ENCODE measurements at places on chromosomes 5 and 9.

DNA sequence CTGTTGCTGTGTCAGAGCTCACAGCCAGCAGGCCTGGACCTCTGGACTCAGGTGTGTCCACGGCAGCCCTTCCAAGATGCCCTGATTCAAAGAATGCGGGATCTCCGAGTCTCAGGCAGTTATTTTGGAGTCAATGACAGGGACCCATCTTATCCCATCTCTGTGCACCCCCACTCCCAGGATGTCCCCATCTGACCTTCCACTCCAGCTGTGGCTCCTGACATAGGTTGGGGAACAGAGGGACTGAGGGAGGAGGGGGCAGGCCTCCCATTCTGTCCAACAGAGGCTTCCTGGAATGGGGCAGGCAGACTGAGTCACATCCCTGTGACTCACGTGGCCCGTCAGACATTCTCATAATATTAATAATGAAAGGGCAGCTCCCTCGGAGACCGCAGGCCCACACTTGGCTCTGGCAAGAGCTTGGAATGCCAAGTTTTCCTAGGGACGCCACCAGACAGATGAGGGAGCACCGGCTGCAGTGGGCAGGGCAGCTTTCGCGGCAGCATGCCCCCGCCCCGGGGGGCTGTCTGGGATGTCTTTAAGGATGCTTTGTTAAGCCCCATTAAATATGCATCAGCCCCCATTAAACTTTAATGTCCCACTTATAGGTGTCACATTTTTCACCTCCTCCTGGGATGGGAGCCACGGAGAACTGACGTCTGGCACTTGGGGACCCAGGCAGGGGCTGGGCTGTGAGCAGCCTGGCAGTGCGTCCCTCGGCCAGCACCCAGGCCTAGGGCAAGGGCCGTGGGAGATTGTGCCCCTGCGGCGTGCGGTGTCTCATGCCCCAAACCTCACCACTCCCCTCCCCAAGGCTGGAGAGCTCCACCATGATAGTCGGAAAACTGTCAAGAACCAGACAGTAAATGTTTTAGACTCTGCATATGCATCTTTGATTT is 23.6 kb upstream of the FIBCD1 start:
- peak; percentile 93 for DNase-seq

GRCh38 chr9:132546148-132547051 is 36.0 kb upstream of the BARHL1 start:
- no peak for DNase-seq

DNA sequence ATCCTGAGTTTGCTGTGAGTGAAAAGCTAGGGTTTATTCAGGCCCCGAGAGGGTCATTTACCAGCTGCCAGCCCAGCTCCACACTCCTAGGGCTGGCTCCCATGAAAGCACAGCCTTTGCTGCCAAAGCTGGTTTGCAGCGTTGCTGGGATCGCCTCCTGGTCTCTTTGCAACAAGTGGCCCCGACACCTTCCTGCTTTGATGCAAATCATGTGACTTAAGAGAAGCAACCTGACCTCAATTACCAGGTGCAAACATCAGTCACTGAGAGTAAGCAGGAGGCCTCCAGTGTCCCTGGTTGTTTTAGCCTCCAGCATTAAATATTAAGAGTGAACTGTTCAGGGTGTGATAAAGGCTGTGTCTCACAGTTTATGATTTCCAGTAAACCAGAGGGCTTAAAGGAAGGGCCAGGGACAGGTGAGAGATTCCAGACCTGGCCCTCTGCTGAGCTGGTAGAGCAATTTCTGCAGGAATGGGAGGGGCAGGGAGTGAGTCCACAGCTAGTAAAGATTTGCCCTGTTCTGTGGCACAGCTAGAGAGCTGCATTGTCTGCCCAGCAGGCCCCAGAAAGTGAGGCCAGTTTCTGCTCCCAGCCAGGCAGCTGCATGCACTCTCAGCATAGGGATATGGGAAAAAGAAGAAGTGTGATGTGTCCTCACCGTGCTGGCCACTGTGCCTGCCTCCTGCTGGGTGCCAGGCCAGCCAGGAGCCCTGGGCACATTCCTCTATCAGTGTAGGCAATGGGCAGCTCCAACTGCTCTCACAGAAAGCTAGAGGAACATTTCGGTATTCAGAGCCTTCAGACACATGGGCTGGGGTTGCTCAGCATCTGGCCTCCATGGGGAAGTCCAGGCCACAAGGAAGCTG is 58.0 kb downstream of the SLC22A5 start:
- no peak for DNase-seq

- no peak for DNase-seq
Measured at GRCh38 chr9:109865521-109865920, 85.5 kb downstream of the PALM2AKAP2 start.

DNA sequence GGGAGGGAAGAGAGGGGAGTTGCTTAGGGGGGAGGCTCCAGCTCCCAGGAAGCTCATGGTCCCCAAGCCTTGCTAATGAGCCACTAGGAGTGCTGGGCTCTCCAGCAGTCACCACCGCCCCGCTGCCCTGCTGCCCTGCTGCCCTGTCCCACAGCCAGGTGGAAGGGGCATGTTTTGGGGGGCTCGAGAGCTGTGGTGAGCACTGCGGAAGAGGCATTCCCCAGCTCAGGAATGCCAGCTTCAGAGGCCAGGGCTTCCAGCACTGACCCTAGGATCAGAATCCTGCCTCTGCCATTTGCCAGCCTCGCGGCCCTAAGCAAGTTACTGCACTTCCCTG is 16.9 kb downstream of the SLC6A7 start:
- DNase-seq = no peak

- no peak for DNase-seq
Measured at GRCh38 chr5:178546675-178547033, 43.5 kb downstream of the COL23A1 start.

- DNase-seq = no peak
Measured at GRCh38 chr5:13350767-13351166, 593.7 kb downstream of the DNAH5 start.

DNA sequence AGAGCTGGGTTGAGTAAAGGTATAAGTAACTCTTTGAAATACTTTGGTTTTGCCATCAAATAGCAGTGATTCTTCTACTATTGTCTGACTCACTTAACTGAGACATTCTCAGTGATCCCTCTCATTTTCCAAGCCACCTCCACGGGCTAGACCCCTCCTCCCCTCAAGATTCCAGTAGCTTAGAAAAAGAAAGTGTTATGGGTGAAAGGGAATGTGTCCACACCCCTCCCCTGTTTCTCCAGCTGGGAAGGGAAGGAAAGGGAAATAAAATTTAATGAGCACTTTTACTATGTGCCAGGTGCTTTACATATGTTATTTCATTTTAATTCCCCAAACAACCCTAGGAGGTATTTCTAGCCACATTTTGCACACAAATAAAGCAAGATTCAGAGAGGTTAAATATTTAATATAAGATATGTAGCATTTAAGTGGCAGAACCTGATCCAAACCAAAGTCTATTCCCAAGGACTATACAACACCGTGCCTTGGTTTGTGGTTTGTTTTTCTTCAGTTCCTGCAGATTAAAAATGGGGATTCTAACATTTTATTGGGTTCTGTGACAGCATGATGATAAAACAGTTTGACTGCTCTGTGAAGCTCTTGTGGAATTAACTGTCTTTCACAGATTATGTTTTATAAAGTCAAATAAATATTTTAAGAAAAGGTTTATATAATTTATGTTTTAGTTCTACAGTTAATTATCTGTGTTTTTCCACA is 135.9 kb downstream of the ZSWIM6 start:
- no peak for DNase-seq

Measured in stromal cell of bone marrow (primary cell).